ENCODE measurements at places on chromosomes 2 and 18.

DNA sequence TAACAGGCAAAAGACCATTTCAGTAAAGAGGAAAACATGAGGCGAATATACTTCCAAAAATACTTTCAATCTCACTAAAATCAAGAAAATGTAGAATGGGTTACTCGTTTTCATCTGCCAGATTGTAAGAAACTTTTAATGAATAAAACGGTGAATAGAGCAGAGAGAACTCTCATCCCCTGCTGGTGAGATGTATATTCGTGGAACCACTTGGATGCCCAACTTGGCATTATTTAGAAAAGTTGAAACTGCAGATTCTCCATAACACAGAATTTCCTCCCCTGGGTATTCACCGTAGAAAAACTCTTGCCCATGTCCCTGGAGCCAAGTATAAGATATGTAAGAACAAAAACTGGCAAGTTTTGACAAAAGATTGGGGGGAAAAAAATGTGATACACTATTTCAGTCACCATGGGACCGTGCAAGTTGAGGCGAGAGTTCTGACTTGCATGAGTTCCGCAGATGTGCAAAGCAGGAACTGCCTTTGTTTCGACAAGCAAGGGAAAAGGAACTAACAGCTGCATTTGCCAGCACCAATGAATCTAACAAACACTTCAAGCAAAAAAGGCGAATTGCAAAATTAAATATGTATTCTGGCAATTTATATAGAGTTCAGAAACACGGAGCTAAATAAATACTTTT, 14.8 kb downstream of the TIMM21 start:
- DNase-seq, result no peak

DNA sequence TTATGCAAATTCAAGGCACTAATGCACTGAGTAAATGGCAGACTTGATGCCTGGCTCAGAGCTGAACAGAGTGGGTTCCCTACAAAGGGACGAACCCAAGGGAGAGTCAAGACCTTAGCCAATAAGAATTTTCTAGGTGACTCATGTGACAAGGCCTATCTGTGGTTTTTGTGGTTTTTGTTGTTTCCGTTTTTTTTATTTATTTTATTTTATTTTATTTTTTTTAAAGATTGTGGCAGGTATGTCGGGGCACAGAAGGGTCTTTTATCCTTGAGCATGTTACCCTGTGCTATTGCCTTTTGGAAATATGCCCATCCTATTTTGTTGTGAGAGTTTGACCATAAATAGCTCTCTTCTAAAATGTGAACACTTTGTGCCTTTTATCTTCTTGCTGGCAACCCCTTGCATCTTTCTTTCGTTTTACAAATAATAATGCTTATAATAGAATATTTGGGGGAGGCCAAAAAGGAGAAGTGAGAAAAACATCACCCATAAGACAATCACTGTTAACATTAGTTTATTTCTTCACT, 113.4 kb upstream of the AQP4 start:
- DNase-seq, result no peak

GRCh38 chr2:219286436-219287115, 7.4 kb downstream of the DNAJB2 start:
- DNase-seq, result no peak

DNA sequence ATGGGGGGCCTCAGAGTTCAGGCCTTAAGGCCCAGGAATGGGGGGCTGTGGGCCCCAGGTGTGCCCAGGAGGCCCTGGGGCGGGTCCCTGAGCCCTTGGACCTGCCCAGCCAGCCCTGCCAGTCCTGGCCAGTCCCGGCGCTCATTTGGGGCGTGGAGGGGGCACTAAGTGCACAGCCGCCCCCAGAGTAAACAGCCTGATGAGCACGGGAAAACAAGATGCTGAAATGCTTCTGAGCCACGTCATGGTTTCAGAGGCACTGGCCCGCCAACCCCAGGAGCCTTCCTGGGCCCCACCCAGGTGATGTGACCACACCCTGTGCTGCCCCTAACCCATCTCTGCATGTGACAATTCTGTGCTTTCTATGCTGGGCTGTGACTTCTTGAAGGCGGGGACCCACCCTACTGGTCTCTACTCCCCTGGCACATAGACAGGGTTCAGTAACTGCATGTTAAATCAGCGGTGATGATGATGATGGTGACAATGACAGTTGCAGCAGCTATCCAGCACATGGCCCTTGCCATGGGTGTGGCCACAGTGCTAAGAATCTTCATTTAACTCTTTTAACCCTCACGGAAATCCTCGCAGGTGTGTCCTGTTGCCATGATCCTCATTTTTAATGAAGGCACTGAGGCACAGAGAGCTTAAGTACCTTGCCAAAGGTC, 28.1 kb upstream of the ASPRV1 start:
- no peak for DNase-seq

- no peak for DNase-seq
These were observed 238.5 kb downstream of the GALR1 start for GRCh38 chr18:77487951-77488740.

GRCh38 chr18:24064391-24065100, 50.0 kb downstream of the TTC39C start:
- DNase-seq, result no peak

DNA sequence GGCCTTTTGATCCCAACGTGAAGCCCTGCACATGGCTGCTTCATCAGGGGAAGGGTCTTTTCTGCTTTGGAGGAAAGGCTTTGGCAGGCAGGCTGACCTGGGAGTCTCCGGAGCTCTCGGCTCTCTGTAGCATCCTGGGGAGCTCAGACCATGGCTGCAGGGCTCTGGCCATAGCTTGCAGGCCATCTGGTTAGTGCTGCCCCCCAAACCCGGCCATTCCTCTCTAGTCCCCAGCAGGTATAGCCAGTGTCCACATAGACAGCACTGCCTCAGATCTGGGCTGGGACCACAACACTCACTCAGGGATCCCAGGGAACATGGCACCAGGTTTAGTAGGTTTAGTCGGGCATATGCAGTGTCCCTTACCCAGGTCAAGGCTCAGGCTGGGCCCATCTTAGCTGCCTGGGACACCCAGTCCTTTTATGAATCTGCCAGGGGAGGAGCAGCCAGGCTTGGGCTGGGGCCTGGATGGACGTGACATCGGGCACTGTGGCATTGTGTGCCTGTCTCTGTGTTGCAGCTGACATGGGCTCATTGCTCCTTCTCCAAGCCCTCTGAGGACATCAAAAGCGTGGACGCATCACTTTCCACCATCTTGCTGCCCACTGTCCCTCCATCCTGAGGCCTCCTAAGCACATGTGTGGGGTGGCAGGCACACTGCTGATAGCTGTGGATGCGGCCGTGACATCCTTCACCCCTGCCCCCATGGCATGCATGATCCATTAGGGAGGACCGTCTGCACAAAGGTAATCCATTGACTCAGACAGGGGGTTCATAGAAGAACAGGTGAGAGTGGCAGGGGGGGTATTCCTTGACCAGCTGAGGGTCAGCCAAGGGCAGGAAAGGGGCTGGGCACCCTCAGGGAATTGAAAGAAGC, 19.2 kb upstream of the GPR35 start:
- DNase-seq, result no peak

DNA sequence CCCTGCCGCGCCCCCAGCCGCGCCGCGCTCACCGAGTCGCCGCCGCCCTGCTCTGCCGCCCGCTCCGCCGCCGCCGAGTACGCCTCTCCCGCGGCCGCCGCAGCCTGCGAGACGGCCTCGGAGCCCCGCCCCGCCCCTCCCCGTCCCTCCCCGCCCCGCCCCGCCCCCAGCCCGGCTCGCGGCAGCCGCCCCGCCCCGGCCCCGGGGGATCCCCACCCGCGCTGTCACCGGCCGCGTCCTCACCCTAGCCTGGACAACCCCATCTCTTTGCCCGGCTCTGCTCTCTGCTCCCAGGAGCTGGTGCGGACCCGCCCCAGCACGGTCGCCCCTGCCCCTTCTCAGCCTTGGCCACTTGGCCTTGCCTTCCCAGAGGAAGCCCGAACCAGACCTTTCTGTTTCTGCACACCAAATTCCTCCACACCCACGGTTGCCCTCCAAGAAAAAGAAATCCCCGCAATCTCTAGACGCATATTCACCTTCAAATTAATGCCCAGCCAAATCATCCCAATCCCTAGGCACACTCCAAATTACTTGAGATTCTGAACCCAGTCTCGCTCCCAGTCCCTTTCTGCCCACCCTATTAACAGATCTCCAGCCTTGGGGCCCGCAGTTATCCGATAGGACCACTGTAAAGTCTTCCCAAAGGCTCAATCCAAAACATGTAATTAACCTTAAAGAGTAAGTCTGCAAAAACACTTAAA, at the start of gene CYRIA:
Gene CYRIA, minus strand, starts transcription at position 87 of the 701 bp plus-strand sequence. CDS start 77,715 bp downstream, outside the sequence.
- peak; percentile 20 for DNase-seq

DNA sequence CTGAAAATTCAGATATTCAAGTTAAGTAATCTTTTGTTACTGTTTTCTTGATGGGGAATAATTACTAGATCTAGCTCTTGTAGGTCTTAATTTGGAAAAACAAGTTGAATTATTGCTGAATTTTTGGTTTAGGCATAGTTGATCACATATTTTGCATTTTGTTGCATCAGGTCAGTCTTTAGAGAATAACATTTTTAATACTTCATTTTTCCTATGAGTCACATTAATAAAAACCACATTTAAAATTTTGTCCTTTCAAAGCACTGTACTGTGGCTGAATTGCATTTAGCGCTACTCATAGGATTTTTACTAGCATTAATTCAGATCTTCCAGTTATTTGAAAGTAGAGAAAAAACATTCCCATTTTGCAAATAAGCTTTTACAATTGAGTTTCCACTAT, 23.2 kb downstream of the MAP4K4 start:
- peak; percentile 64 for DNase-seq

- DNase-seq, result peak; percentile 74
These were observed 1272.2 kb upstream of the ACVR2A start for GRCh38 chr2:146572598-146572997.

GRCh38 chr2:59239146-59239545, 998.0 kb upstream of the FANCL start:
- no peak for DNase-seq

DNA sequence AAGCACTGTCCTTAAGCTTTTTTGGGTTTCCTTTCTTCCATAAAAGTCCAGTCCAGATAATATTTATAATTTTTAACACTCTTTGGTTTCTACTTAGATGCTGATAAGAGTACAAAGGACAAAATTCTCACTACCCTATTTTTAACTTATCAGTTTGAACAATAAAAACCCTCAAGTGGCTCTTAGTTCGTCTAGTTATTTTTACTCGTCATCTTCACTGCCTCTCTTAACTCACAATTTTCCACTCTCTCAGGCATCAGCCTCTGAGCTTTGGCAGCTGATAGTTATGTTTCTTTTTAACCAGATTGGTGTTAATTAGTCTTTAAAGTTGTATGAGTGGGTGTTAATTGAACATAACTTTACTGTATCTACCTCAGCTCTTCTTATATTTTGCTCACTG, 517.1 kb upstream of the SYT4 start:
- DNase-seq, result no peak

- peak; percentile 38 for DNase-seq
These were observed 189.0 kb downstream of the RPIA start for GRCh38 chr2:88880441-88880953.

DNA sequence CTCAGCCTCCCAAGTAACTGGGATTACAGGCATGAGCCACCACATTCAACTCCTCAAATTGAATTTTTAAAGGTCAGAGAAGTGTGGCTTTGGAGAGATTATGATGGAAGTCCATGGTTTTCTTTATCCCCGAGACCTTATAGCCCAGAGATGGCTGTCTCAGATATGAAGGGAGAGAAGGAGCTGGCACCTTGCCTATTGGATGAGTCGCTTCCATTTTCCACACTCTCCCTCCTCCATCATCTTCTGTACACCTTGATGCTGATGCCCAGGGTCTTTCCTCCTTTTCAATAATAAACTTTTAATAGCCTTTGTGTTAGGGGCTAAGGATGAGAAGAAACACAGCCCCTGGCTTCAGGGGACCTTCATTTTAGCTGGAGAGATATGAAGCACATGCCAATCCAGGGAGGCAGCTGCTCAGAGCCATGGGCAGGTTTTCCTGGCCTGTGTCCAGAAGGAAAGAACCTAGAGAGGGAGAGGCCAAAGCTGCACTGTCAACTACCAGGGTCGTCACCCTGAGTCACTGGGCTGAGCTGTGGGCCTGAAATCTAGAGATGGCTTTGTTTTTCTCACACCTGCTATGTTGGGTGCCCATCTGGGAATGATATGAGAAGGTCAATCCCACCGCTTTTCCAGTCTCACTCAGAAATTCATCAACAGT, 146.0 kb upstream of the SERTAD2 start:
- DNase-seq, result no peak

GRCh38 chr2:171557363-171557762, 35.1 kb downstream of the CYBRD1 start:
- no peak for DNase-seq

GRCh38 chr18:25895518-25895917, 194.9 kb downstream of the SS18 start:
- DNase-seq, result no peak

DNA sequence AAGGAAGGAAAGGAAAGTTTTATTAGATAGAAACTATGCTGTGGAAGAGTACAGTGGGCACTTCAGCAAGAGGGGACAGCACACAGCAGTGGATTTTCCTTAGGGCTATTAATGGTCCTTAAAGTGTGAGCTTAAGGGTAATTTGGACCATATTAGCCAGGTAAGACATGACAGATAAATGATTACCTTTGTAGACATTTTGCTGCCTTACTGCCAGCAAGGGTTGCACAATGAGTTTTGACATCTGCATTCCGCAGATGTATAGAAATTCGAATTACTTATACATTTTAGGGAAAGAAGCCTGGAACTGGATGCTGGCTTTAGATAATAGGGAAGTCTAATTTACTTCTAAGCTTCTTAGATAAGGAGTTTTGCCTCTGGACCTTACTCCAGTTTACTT, 14.0 kb upstream of the UBE2F start:
- no peak for DNase-seq

DNA sequence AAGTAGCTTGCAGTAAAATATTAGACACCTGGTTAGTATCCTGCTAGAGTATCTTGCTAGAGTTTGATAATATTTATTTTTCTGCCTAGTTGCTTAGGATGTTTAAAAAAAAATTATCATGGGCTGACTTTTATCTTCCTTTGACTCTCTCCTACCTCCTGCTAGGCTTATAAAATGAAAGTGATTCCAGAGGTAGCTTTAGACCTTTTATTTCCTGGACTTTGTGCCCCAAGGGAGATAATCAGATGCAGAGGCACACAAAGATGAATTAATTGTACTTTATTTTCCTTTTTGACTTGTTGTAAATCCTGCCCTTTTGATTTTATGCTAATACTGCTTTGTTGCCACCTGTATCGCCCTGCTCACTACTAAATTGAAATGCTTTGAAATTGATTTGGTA, 130.7 kb downstream of the WDSUB1 start:
- DNase-seq, result no peak

DNA sequence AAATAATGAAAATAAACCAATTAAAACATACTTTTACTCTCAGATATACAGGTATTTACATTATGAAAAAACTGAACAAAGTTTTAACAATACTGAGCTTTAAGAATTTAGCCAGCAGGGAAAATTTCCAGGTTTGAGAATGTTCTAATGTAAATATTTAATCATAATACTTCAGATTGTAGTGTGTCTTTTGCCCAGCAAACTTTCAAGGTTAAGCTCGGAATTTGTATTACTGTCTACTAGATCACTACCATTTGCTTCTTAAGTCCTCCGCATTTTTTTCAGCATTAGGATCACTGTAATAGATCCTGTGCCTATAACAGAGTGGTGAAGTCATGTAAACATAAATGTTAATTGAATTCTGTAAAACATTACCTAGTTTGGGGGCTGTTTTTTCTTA, 52.7 kb downstream of the CFAP210 start:
- DNase-seq, result no peak

Measured in fibroblast of skin of right quadriceps (primary cell).